ENCODE measurements at places on chromosomes 16 and 17.
A peak's percentile ranks its signal among the peaks of the same experiment; 100 is the strongest.

GRCh38 chr17:35313875-35314409 is 59.5 kb downstream of the SLFN11 start:
- DNase-seq, result no peak

DNA sequence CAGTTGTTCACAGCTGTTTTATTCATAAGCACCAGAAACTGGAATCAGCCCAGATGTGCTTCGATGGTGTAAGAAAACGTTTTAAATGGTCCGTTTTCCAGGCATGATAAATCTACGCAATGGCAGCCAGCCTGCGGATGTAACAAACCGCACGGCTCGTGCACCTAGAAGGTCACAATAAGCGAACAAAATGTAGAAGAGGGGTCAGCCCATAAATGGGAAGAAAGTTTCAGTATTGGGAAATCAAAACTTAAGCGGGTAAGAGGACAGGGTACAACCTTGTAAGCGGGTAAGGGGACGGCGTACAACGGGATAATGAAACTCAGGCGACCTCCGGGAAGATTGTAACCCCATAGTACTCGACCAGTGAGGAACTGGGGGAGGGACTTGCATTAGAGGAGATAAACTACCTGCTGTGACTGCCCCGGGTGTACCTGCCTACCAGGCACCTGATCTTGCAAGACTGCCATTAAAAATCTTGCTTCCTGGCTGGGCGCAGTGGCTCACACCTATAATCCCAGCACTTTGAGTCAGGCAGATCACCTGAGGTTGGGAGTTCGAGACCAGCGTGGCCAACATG is 66.6 kb downstream of the ANKRD11 start:
- no peak for DNase-seq

GRCh38 chr17:36117505-36118382 is 14.1 kb downstream of the CCL4 start:
- no peak for DNase-seq

GRCh38 chr17:7702776-7703175 is 2.2 kb upstream of the EFNB3 start:
- no peak for DNase-seq

DNA sequence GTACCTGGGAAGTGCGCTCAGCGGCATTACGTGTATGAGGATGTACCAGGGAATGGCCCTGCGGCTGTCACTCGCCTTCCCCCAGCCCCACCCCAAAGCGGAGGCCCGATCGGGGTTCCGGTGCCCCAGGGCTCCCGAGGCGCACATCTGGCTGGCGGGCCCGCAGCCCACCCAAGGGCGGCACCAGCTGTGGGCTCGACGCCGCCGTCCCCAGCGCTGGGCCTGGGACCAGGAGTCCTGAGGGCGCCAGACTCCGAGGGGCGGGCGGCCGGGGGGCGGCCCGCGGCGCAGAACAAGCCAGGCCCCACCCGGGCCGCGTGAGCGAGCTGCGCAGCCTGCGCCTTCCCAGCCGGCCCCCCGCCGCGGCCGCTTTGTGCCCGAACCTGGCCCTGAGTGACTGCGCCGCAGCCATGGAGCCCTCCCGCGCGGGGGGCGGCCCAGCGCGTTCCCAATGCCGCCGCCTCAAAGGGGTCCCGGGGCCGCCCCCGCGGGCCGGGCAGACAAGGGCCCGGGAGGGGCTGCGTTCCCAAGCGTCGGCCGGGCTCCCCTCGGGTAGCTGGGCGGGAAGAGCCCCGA is 17.4 kb downstream of the ZNF423 start:
- DNase-seq, result no peak

DNA sequence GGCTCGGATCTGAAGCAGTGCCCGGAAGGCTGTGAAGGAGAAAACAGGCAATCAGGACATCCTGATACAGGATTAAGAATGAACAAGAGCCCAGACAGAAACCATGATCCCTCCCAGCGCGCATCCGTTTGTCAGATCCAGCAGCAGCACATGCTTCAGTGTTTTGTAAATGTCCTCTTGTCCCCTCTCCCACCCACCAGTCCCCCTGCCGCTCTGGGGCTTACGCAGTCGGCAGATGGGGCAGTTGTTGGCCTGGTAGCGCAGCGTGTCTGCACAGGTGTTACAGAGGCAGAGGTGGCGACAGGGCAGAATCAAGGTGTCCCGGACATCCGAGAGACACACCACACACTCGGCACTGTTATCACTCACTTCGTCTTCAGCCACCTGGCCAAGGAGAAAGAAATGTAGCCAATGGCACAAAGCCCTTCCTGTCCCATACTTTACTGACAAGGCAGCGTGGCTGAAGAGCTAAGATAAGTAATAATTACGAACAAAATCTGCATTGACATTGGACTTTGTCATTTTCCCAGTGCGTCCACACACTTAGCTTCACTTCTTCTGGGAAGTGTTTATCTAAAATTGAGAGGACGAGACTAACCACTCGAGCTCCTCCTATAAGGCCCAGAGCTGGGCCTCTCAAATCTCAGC is 20.7 kb upstream of the FOXJ1 start:
- DNase-seq, result no peak

DNA sequence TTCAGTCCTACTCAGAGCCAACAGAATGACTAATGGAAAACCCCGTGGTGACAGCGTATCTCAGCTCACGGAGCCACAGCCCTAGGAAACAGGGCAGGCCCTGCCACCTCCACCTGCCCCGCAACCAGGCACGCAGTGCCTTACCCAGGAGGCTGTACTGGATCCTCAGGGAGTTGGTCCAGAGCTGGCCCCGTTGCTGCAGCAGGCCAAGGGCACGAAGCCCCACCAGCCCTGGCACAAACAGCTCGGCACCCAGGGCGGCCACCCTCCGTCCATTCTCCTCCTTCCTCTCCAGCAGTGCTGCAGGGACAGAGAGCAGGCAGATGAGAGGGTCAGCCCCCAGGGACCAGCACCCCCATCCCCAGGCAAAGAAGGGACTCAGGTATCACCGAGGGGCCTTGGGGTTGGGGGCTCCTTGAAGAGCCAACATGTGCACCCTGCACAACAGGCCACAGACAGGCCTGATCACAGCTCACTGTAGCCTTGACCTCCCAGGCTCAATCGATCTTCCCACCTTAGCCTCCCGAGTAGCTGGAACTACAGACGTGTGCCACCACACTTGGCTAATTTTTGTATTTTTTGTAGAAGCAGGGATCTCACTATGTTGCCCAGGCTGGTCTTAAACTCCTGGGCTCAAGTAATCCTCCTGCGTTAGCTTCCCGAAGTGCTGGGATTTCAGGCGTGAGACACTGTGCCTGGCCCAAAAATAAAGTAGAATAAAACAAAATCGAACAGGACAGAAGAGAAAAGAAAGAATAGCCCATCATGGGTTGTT is 115.7 kb downstream of the RMI2 start:
- no peak for DNase-seq

DNA sequence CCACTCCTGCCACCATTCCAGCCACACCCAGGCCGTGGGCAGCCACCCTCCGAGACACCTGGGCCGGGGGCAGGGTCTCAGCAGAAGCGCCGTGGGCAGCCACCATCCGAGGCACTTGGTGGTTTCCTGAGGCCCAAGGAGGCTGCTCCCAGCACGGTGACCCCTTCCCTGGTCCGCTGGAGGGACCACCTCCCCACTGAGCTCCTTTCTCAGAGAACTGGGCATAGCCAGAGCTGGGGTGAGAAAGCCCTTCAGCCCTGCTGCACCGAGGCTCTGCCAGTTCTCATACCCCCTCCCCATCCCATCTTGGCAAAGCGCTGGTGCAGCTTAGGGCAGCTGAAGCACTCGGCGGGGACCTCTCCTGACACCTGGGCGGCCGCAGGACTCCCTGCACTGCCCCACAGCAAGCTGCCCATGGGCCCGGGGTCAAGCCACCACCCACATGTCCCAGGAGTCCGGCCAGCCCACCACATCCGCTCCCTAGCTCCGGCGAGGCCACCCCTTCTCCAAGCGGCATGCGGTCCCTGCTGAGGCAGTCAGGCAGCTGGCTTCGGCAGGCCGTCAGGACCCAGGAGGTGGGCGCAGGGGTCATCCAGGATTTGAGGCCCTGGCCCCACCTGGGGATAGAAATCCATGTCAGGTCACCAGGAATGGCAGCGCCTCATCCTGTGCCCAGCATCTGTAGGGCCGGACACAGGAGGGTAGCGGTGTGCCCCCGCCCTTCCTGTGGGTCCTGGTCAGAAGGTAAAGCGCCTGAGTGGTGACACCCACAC is 1.3 kb upstream of the CYBA start:
- no peak for DNase-seq

GRCh38 chr16:77971306-77972061 is 50.9 kb upstream of the CLEC3A start:
- peak; percentile 71 for DNase-seq

- DNase-seq, result no peak
Observed at GRCh38 chr16:87221633-87222032, 95.6 kb downstream of the C16orf95 start.

DNA sequence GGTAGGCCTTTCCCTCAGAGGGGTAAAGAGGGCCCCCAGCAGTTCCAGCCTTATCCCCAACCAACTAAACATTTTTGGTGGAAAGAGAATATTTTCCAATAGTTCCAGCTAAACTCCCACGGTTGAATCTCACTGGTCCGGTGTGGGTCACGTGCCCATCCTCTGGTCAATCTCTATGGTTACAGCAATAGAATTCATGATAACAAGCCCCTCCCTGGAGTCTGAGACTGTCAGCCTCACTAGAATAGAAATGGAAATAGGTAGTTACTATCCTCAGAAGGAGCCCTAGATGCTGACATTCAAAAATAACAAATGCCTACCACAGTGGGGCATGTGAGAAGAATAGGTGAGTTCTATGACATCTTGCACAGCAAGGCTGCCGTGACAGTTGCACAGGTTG is 37.5 kb upstream of the LITAF start:
- DNase-seq, result no peak

- no peak for DNase-seq
Observed at GRCh38 chr17:31339906-31340661, 18.7 kb upstream of the EVI2A start.

DNA sequence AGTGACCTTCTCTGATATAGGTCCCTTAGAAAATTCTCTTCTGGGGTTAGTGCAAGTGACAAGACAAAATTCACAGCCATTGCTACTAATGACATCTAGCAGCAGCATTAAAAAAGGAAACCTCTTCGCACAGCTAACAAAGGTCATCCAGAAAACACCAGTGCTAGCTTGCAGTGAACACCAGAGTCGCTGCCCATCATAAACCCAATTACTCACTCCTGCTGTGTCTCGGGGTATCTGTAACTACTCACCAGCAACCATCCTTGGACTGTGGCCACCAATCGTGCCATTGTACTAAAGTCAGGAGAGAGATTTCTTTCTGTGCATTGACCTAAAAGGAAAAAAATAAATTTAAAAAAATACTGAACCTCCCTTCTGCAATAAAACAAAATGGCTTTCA is 1494.7 kb upstream of the CDH8 start:
- DNase-seq, result no peak

- no peak for DNase-seq
Observed at GRCh38 chr17:47611372-47612350, 38.1 kb upstream of the KPNB1 start.

GRCh38 chr16:50516890-50517289 is 31.3 kb upstream of the NKD1 start:
- DNase-seq, result no peak

DNA sequence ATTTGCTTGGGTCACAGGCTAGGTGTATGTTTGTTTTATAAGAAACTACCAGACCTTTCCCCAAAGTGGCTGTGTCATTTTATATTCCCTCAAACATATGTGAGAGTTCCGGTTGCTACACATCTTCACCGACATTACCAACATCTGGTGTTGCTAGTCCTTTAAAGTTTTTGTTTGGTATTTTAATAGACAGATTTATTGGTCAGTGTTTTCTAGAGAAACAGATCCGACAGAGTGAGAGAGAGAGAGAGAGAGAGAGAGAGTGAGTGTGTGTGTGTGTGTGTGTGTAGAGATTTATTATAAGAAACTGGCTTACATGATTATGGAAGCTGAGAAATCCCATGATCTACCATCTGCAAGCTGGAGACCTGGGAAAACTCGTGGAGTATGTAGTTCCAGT is 31.0 kb downstream of the LDHD start:
- DNase-seq, result no peak

- DNase-seq, result no peak
Observed at GRCh38 chr17:63631062-63631461, 8.8 kb downstream of the MAP3K3 start.

- no peak for DNase-seq
Observed at GRCh38 chr17:7950578-7950977, 18.6 kb downstream of the CNTROB start.

DNA sequence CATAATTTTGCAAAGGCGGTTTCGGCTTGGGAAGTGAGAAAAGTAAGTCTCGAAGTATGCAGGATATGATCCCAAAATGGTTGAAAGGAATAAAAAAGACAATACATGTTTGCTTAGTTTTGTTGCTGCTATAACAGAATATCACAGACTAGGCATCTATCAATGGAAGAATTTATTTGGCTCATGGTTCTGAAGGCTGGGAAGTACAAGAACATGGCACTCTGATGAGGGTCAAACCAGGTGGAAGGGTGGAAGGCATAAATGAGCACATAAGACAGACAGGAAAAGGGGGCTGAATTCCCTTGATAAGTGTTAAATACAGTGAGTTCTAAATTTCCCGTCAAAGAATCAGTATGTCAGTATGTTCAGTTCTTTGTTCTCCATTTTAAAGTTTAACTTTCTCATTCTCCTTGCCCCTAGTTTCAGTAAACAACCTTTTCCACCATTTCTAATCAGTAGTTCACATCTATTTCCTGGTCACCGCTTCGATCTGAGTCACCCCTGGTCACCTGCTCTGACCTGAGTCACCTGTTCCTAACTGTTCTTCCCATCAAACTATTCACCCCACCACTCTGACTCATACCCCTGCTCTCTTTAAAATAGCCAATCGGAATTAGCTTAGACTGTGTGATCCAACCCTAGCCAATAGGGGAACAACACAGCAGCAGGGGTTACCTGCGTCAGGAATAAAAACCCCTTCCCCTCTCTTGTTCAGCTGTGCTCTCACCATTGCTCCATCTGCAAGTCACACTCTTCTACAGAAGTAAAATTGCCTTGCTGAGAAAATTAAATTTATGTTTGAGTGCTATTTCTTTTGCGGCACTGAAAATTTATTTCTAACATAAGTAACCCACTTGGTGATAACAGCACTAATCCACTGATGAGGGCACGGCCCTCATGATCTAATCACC is 240.8 kb downstream of the STX8 start:
- no peak for DNase-seq

DNA sequence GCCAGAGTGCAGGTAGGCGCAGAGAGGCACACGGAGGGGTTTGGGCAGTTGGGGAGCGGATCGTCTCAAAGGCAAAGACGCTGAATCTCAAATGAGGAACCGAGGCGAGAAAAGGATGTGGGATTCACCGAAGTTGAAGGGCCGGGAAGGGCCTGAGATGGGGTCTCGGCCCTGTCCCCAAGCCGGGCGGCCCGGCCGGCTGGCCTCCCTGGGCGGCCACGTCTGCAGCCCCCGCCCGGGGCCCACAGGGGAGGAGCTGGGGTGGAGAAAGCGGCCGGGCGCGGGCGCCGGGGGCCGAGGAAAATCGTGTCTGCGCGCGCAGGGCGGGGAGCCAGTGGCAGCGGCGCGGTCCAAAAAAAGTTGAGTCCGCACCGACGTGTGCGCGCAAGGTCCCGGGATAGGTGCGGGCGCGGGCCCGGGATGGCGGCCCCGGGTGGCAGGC is 458 bp downstream of the SLC12A4 start:
- peak; percentile 34 for DNase-seq
